ENCODE measurements at places on chromosomes 4 and X.

GRCh38 chr4:2443956-2444740 is 24.8 kb upstream of the RNF4 start:
- DNase-seq, result no peak

DNA sequence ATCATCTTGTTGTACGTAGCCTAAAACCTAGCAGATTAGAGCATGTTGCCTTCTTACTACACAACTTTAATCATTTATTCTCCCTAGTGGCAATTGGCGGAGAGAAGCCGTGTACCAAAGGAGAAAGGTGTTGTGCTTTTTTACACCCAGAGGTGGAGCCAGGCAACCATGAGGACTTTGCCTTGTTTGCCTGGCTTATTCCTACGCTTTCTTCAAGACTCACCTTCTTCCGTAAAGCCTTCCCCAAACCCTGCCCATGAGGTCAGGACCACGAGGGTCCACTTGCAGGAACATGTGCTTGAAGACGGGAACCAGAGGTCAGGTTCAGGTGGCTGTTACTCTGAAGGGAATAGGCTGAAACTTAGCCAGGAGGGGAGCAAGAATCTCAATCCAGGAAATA is 290.5 kb downstream of the RAB28 start:
- no peak for DNase-seq

DNA sequence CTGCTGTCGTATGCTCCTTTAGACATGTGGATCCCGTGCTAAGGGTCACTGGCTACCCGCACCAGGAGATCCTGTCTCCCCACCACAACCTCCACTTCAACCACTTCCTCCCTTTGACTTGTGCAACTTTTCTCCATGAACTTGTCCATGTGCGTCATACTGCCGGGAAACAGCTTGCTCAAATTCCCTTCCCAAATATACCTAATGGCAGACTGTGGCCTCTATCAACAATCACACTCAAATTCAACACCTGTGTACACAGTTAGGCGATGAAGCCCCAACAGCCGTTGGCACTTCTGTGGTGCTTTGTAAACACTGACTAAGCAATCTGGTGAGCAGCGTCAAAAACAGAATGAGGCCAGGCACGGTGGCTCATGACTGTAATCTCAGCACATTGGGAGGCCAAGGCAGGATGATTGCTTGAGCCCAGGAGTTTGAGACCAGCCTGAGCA is 49.5 kb downstream of the CD99L2 start:
- no peak for DNase-seq

GRCh38 chr4:128775916-128776315 is 33.6 kb upstream of the JADE1 start:
- DNase-seq, result no peak

DNA sequence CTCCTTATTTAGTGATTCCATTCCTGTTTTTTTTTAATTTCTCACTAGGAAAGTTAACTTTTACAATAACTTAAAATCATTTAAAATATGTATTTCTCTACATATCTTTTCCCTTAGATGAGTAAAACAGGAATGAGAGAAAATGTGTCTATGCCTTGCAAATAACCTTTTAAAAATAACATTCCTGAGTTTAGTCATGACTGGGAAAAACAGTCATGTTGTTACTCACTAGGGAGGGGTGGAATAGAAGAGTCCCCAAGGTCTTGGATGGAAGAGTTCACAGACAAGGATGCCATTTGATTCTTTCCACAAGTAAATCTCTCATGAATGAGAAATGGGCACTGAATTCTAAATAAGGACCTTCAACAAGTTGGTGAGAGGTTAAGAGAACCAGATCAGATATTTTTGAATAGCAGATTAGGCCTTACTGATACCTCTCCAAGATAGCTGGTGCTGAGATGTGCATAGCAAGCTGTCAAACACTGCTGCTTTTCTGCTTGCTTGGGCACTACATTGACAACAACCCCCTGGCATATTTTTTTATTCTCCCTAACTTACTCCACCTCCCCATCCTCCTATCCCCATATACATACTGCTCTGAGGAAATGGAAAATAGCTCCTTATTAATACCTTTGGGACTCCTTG is 25.1 kb downstream of the UGDH start:
- no peak for DNase-seq

DNA sequence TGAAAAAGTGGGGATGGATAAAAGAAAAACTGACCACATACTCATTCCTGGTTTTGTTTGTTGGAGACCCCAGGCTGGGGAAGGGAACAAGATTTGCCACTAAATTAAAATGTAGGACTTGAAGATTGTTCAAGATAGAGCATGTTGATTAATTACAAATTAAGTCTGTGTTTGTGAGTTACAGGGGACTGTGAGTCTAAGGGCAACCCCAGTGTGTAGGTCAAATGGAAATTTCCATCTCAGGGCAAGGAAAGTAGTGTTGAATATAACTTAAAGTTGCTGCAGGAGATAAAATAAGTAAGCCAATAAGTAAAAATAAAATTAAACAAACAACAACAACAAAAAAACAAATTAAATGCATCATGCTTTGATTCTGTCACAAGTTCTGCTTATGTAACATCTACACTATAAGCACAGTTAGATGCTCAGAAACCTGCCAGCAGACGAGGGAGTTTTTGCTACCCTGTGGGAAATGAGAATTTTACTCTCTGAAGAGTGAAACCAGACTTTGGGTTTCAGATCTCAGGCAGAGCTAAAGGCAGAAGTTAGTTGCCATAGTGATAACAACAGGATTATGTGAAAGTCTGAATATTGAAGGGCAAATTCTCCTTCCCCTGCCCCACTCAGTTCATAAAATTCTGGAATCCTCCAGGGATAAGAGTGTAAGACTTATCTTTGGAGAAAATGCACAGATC is 352.3 kb downstream of the GRXCR1 start:
- no peak for DNase-seq

GRCh38 chr4:87659247-87659931 is 9.3 kb downstream of the DMP1 start:
- DNase-seq, result no peak

GRCh38 chrX:68930542-68931317 is 101.9 kb downstream of the EFNB1 start:
- DNase-seq, result no peak

GRCh38 chr4:14877246-14878225 is 124.7 kb upstream of the CPEB2 start:
- no peak for DNase-seq

GRCh38 chrX:65574356-65574755 is 39.8 kb upstream of the LAS1L start:
- DNase-seq, result no peak

- DNase-seq, result no peak
Observed at GRCh38 chr4:19982556-19982955, 269.1 kb upstream of the SLIT2 start.

- DNase-seq, result no peak
Observed at GRCh38 chr4:138298866-138299265, 56.7 kb upstream of the SLC7A11 start.
